Stimulated activated naive CD4-positive, alpha-beta T cell (primary cell): ENCODE measurements at places on chromosomes 13 and 19.

DNA sequence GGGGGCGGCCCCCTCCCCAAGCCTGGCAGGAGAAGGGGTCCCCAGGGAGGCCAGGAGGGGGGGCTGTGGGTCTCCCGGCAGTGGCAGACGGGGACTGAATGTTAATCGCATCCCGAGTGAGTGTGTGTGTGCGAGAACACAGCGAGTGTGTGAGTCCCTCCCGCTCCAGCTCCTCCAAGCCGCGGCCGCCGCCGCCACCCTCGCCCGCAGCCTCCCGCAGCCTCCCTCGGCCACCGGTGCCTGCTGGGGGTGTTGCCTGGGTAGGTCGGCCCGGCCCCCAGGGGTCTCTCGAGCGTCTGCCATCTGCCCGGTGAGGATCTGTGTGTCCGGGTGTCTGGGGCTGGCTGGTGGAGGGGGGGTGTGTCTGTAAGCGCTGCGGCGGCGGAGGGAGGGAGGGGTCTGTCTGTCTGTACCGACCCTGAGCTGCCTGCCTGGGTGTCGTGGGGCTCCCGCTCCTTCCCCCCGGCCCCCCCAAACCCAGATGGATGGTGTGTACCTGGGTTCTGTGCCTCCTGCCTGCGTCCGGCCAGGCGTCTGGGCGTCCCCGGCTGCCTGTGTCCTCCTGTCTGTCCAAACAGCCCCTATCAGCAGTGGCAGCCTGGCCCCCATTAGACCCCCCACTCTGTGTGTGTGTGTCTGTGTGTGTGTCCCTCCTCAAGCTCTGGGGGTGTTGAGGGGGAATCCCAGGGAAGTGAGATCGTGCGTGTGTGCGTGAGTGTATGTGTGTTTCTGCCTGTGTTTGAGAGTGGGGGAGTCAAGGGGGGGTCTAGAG is at the start of gene GRIN2D:
Gene GRIN2D, plus strand, starts transcription at position 110 of the 772 bp plus-strand sequence. CDS start 4,725 bp downstream, outside the sequence.
- peak; percentile 14 for DNase-seq

GRCh38 chr13:27044837-27045570 is 126.6 kb downstream of the USP12 start:
- no peak for DNase-seq

DNA sequence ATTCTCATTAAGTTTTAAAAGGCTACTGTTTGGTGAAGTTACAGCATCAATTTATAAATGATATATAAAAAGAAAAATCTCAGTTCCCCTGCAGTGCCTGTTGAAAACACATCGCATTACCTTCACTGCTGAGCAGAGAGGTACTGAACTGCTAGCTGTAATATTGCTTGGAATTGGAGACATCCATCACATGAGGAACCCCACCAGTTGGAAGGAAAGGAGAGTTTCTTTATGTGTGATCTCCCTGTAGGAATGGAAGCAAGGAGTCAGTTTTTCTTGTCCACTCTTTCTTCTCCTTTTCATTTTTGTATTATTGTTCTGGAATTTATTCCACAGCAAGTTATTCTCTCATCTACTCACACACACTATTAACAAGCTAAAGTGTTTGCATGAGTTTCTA is 1586.0 kb upstream of the PRR20A start:
- no peak for DNase-seq

GRCh38 chr13:108475181-108475580 is 154.2 kb upstream of the MYO16 start:
- DNase-seq: no peak

GRCh38 chr13:35475212-35475959 is 1.1 kb downstream of the MAB21L1 start:
- DNase-seq: no peak

DNA sequence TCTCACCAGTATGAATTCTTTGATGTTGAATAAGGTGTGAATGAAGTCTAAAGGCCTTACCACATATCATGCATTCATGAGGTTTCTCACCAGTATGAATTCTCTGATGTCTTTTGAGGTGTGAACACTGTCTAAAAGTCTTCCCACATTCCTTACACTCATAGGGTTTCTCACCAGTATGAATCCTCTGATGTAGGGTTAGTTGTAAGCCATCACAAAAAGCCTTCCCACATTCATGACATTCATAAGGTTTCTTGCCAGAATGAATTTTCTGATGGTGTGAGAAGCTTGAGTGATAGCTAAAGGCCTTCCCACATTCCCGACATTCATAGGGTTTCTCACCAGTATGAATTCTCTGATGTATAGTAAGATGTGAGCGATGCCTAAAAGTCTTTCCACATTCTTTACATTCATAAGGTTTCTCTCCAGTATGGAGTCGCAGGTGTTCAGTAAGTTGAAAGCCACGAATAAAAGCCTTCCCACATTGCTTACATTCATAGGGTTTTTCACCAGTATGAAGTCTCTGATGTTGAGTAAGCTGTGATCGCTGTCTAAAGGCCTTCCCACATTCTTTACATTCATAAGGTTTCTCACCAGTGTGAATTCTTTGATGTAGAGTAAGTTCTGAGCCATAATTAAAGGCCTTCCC is 27.7 kb downstream of the ZNF461 start:
- DNase-seq: no peak

DNA sequence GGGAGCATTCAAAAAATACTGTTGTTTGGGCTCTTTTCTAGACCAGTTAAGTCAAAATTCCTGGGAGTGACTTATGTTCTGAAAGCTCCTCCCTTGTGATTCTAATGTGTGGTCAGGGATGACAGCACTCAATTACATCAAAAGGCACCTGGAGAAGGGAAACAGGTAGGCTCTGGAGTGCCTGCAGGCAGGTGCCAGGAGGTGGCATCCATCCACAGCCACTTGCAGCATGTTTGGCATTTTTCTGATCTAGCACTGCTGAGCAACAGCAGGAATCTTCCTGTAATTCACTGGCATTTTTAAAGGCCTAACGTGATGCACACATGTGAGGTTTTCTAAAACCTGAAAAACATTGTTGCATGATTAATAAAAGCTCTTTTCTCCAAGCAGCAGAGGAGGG is 94.6 kb downstream of the CCNA1 start:
- DNase-seq: no peak

- DNase-seq: no peak
These were observed 261.9 kb upstream of the SOX21 start for GRCh38 chr13:94974015-94974951.

- DNase-seq: peak; percentile 63
These were observed 8.3 kb upstream of the CRX start for GRCh38 chr19:47813304-47813994.

GRCh38 chr19:10839114-10840050 is 3.4 kb upstream of the TMED1 start:
- DNase-seq: no peak

- no peak for DNase-seq
These were observed 77.4 kb downstream of the DOCK9 start for GRCh38 chr13:98900442-98900841.

DNA sequence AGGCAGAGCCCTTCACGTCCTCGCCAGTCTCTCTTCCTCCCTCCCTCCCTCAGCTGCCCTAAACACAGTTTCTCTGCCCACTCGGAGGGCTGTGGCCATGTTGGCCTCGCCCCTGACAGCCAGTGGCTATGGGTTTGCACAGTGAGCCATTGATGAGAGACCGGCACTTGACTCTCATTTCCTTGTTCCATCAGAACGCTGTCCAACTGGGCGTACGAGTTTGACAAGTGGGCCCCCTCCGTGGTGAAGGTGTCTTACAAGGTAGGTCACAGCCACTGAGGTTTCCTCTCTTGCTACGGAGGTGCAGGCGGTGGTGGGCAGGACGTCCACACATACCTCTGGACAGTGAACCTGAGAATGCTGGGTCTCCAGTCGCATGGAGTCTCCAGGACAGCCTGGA is 57.9 kb downstream of the SMARCA4 start:
- no peak for DNase-seq

- DNase-seq: no peak
These were observed 448.7 kb upstream of the MIR17HG start for GRCh38 chr13:90898811-90899210.

DNA sequence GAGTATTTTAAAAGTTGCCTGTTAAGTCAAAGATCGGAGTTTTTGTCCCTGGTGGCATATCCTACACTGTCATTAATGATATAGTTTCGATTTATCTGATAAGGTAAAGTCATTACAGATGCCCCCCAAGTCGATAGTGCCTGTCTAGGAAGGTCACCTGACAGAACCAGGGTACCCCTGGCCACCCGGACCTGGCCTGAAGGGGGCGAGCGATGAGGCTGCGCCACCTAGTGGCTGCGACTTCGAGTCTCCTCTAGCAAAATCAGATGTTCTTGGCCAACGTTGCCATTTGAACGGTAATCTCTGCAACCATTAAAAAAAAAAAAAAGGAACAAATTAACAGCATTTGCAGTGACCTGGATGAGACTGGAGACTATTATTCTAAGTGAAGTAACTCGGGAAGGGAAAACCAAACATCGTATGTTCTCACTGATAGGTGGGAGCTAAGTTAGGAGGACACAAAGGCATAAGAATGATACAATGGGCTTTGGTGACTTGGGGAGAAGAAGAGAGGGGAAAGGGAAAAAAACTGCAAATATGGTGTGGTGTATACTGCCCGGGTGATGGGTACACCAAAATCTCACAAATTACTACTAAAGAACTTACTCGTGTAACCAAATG is 565.1 kb downstream of the LIG4 start:
- DNase-seq: no peak

GRCh38 chr13:24617256-24618010 is 62.8 kb upstream of the ATP12A start:
- DNase-seq: no peak

DNA sequence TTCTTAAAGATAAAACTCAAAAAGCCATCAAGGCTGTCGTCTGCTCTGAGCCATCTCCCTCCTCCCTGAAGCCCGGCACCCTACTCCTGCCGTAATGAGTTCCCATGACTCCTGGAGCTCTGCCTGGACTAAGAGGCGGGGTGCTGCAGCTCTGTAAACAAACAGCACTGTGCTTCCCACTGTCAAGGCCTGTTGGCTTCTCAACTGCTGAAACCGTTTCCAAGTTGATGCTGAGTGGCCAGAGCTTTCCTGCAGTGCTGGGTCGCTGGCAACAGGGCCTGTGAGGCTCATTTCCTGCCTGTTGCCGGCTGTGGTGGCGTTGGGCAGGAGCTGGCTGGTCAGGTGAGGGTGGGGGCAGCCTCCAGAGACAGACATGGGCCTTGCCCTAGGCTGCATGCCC is 26.7 kb upstream of the ISYNA1 start:
- DNase-seq: no peak

DNA sequence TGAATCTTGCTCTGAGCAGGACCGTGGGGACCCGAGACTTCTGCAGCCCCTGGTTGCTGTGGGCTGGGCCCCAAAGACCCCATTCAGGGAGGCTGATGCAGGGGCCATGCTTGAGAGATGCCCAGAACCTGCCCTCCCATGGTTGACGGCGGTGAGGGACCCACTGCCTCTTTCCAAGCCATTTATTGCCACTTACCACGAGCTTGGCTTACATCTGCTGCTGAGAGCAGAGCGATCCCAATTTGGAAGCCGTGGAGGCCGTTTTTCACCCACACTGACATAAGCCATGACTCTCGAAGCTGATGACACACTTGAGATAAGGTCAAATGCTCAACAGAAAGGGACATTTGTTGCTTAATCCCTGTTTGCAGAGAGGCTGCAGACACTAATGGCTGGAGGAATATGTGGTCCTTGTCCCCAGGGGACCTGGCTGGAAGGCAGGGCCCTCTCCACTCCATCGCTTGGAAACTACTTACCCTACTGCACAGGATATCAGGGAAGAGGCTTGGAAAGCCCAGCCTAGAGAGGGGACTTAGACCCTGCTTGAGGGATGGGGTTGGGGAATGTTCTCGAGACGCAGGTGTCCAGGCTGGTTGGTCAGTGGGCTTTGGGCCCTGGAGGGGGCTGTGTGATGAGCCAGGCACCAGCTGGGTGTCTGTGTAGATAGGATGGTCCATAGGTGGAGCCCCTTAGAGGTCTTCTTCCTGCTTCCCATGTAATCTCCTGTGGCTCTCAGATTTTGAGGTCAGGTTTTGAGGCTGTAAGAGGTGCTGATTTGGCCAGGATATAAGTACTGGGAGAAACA is 15.3 kb downstream of the ZNF536 start:
- DNase-seq: no peak

DNA sequence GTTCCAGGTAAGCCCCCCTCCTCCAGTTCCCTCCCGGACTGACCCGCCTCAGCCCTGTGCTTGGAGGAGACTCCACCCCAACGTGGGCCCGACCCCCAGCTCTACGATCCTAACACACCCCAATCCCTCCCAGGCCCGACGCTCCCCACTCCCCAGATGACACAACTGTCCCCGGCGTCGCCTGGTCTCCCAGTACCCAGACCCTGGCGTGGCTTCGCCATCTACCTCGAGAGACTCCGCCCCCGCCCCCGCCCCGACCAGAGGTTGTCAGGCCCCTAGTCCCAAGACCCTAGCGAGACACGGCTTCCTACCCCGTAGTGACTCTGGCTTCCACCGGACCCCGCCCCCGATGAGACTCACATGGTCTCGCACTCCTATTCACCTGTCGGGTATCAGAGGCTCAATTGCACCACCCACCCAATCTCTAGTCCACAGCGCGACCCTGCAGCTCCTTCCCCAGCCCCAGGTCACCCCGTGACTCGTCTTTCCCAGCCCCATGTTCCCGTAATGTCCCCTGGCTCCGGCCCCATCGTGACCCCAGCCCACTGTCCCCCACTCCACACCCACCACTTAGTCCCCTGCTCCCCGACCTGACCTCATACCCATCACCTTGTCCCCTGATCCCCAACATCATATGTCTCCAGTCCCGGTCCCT is 2.9 kb downstream of the CD37 start:
- no peak for DNase-seq

GRCh38 chr19:23531976-23532375 is 136.7 kb upstream of the ZNF91 start:
- no peak for DNase-seq

- no peak for DNase-seq
These were observed 142.2 kb downstream of the IRS2 start for GRCh38 chr13:109644069-109644750.

- no peak for DNase-seq
These were observed 26.9 kb downstream of the SULT2B1 start for GRCh38 chr19:48578891-48579290.

DNA sequence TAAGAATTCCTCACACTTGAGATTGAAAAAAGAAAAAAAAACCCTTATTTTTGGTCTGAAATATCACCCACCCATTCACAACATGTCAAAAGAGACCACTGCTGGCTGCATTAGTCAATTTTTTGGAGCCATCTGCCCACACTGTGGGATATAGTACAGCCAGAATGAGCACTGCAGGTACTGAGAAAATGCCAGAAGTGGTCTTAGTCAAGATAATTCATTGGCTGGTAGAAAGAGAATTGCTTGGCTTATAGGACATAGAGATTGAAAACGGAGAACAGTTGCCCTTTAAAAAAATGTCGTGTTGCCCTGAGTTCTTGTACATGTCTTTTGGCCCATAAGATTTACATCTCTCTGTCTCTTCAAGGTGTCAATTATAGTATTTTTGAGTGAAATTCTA is 1899.5 kb downstream of the OLFM4 start:
- no peak for DNase-seq
